Left lung (tissue), 14 donors: ENCODE measurements at places on chromosomes 5 and 9. TPM values are rescaled to one million over a fixed set of nuclear protein-coding genes. Genes with fewer than 3 reads are reported as not detected.

CCL27 gene
- total RNA-seq: not detected

ENTR1 gene
- total RNA-seq: 37.8 TPM

DNA sequence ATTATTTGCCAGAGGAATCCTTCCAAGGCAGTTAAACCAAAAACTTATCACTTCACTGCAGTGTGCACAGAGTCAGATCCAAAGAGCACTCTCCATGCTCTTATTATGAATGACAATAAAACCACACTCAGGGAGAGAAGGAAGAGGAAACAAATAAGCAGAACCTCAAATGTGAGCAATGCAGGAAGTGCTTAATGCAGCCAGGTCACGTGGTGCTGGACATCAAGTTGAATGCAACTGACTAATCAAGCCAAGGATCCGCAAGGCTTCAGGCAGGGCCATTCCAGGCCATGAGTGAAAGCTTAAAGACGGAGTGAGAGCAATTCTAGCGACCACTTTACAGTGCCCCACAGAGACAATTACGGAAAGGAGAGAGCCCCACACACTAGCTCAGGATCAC, 230.4 kb upstream of the PUM3 start:
- H3K27me3 ChIP-seq: no peaks in the 10 kb centered on the region
- H3K27ac ChIP-seq: no peak overlapping the region
- no peak overlapping the region for H3K4me3 ChIP-seq
- H3K4me1 ChIP-seq: no peaks in the 10 kb centered on the region
- no peaks in the 10 kb centered on the region for H3K36me3 ChIP-seq
- DNase-seq: no peak

GRCh38 chr5:107878661-107879060, 207.9 kb upstream of the EFNA5 start:
- DNase-seq: no peak
- no peaks in the 10 kb centered on the region for H3K4me1 ChIP-seq

DNA sequence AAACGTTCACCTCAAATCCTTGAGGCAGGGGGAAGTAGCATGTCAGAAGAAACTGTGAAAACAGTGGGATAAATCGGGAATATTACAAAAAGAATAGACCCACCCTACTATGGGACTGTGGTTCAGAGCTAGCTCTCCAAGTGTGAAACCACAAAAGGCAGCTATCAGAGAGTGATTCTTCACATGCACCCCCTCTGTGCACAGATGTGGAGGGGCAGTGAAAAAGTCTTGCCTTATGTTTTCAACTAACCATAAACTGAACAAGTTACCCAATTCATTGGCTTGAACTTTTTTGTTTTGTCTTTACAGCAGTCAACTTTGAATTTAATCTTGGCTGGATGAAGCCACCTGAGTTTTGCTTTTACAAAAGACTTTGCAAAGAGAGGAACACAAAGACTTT, 98.8 kb upstream of the NR4A3 start:
- H3K27ac ChIP-seq: no peak overlapping the region
- no peak overlapping the region for H3K4me3 ChIP-seq
- H3K4me1 ChIP-seq: peaks cover 14% of the 10 kb centered on the region
- H3K36me3 ChIP-seq: no peaks in the 10 kb centered on the region

DNA sequence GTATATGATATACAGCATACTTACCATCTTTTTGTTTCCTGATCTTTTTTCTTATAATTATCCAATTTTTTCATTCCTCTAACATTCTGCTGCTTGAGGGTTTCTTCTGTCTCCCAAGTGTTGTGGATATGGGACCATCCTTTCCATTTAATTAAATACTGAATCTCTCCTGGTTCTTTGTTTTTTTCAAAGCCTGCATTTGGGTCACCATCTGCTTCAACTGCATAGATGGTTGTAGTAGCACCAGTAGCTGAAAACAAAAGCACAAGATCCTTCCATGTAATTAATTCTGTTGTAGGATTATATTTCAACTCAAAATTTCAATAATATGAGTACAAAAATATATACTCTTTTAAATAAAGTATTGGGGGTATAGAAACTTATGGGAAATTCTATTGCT, 29.4 kb downstream of the CHD1 start:
- no peak overlapping the region for H3K27ac ChIP-seq
- no peaks in the 10 kb centered on the region for H3K27me3 ChIP-seq
- H3K36me3 ChIP-seq: peaks cover 99% of the 10 kb centered on the region
- no peak for DNase-seq
- H3K4me3 ChIP-seq: no peak overlapping the region

FGF18 gene
- total RNA-seq: 3.1 TPM

DNA sequence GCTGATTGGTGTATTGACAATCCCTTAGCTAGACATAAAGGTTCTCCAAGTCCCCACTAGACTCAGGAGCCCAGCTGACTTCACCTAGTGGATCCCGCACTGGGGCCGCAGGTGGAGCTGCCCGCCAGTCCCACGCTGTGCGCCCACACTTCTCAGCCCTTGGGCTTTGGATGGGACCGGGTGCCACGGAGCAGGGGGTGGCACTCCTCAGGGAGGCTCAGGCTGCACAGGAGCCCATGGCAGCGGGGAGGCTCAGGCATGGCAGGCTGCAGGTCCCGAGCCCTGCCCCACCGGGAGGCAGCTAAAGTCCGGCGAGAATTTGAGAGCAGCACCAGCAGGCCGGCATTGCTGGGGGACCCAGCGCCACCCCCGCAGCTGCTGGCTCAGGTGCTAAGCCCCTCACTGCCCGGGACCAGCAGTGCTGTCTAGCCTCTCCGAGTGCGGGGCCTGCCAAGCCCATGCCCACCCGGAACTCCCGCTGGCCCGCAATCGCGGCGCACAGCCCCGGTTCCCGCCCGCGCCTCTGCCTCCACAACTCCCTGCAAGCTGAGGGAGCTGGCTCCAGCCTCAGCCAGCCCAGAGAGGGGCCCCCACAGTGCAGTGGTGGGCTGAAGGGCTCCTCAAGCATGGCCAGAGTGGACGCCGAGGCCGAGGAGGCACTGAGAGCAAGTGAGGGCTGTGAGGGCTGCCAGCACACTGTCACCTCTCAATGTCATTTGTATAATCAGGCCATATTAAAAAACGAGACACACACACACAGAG, 437.2 kb downstream of the CSNK1G3 start:
- peak; percentile 70 for DNase-seq
- no peaks in the 10 kb centered on the region for H3K27me3 ChIP-seq
- no peaks in the 10 kb centered on the region for H3K36me3 ChIP-seq
- H3K27ac ChIP-seq: no peak overlapping the region

DNA sequence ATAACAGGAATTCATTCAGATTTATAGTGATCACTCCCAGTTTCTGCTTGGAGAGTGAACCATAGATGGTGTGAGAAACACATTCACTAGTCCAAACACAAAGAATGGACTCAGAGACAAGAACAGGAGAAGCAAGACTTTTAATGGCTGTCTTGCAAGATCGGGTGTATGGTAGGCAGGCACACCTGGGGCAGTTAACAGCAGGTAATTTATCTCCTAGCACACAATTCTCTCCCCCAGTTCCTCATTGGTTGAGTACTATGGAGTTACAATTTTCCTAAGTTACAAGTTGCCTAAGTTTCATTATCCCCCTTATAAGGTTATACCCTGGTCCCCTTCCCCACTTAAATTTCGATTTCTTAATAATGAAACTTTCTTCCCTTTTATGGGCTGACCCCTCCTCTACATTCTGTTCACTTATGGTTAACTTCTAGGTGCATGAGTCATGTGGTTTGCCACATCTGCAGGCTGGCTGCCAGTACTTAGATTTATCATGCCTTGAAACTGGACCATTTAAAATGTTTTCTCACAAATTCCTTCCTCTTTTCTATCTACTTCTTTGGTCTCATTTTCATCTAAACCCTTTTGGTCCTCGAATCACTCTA, 623.3 kb downstream of the HINT1 start:
- H3K27me3 ChIP-seq: no peaks in the 10 kb centered on the region
- H3K4me3 ChIP-seq: no peak overlapping the region
- no peak for DNase-seq

DNA sequence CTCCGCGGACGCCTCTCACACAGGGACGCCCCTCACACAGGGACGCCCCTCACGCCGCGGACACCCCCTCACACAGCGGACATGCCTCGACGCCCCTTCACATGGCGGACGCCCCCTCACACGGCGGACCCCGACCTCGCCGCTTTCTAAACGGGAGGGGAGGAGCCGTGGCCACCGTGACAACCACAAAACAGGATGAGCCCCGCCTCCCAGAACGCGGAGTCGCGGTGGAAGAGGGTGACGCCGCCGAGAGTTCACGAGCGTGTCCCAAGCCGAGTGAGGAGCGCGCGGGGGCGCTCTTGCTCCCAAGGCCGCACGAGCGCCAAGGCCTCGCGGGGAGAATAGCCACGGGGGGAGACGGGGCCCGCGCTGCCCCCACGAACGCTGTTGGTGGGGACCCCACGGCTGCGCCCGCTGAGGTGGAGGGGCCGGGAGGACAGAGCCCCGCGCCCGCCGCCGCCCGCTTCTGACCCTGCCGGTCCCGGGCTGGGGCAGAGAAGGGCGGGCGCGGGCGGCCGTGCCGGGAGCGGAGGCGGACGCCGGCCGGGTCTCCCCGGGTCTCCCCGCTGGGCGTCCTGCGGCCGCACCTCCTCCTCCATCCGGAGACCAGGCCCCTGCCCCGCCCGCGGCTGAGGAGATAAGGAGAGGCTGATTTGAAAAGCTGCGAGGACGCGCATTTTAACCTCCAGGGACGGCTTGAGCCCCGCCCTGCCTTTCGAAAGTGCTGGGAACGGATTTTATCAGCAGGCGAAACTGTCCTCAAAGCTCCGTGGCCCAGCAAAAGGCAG, 3.9 kb upstream of the NKD2 start:
- H3K27ac ChIP-seq: no peak overlapping the region
- peak overlapping the region; percentile 44 for H3K4me3 ChIP-seq
- peak; percentile 84 for DNase-seq
- H3K36me3 ChIP-seq: no peaks in the 10 kb centered on the region
- H3K27me3 ChIP-seq: peaks cover 17% of the 10 kb centered on the region
- peaks cover 8% of the 10 kb centered on the region for H3K4me1 ChIP-seq

GRCh38 chr5:135995976-135996375, 32.8 kb upstream of the TGFBI start:
- no peak overlapping the region for H3K27ac ChIP-seq
- DNase-seq: no peak
- H3K36me3 ChIP-seq: no peaks in the 10 kb centered on the region
- peaks cover 6% of the 10 kb centered on the region for H3K27me3 ChIP-seq
- no peak overlapping the region for H3K4me3 ChIP-seq

EIF4E1B gene
- total RNA-seq: not detected

- DNase-seq: no peak
- no peak overlapping the region for H3K27ac ChIP-seq
- H3K27me3 ChIP-seq: no peaks in the 10 kb centered on the region
- no peaks in the 10 kb centered on the region for H3K4me1 ChIP-seq
Measured at GRCh38 chr5:112219000-112219399, 200.1 kb downstream of the EPB41L4A start.

DNA sequence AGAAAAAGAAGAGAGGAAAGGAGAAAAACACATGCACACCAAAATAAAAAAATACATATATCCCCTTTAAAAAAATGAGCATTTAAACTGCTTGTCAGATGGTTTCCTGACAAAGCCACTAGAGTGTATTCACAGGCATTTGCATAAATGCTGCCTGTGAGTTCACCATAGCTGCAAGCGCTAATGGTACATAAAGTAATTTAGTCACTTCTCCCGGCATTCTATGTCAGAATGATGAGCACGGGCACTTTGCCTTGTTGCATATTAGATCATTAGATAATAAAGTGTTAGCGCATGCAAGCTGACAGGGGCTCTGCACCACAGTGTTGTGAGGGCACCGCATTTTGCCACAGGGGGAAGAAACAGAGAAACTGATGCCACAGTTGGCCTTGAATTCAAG, 280.6 kb downstream of the EBF1 start:
- H3K36me3 ChIP-seq: no peaks in the 10 kb centered on the region
- no peak for DNase-seq
- H3K4me1 ChIP-seq: no peaks in the 10 kb centered on the region
- H3K4me3 ChIP-seq: no peak overlapping the region
- no peak overlapping the region for H3K27ac ChIP-seq

- H3K27me3 ChIP-seq: no peaks in the 10 kb centered on the region
- peaks cover 95% of the 10 kb centered on the region for H3K4me1 ChIP-seq
- no peaks in the 10 kb centered on the region for H3K36me3 ChIP-seq
- H3K27ac ChIP-seq: peak overlapping the region; percentile 79
- H3K4me3 ChIP-seq: no peak overlapping the region
Measured at GRCh38 chr5:14588145-14588544, 6.6 kb downstream of the OTULINL start.

- H3K4me1 ChIP-seq: no peaks in the 10 kb centered on the region
- H3K27ac ChIP-seq: no peak overlapping the region
- no peak for DNase-seq
- H3K4me3 ChIP-seq: no peak overlapping the region
Measured at GRCh38 chr9:18260521-18260920, 213.4 kb upstream of the ADAMTSL1 start.

HTR4 gene
- not detected for total RNA-seq

DNA sequence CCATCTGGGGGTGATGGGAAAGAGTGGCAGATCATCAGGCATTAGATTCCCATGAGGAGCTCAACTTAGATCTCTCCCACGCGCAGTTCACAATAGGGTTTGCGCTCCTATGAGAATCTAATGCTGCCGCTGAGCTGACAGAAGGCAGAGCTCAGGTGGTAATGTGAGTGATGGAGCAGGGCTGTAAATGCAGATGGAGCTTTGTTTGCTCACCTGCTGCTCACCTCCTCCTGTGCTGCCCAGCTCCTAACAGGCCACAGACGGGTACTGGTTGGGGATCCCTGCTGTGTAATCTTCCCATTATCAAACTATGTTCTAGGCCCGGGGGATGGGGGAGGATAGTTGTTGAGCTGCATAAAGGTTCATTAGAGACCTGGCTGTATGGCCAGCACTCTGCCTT, 58.4 kb downstream of the UGCG start:
- no peaks in the 10 kb centered on the region for H3K36me3 ChIP-seq
- H3K4me1 ChIP-seq: no peaks in the 10 kb centered on the region
- DNase-seq: no peak
- H3K27me3 ChIP-seq: no peaks in the 10 kb centered on the region
- H3K27ac ChIP-seq: no peak overlapping the region

- H3K36me3 ChIP-seq: no peaks in the 10 kb centered on the region
- peaks cover 33% of the 10 kb centered on the region for H3K4me1 ChIP-seq
- peaks cover 28% of the 10 kb centered on the region for H3K27me3 ChIP-seq
- peak overlapping the region; percentile 89 for H3K27ac ChIP-seq
Measured at GRCh38 chr5:124747791-124748686, 1.6 kb upstream of the ZNF608 start.

DNA sequence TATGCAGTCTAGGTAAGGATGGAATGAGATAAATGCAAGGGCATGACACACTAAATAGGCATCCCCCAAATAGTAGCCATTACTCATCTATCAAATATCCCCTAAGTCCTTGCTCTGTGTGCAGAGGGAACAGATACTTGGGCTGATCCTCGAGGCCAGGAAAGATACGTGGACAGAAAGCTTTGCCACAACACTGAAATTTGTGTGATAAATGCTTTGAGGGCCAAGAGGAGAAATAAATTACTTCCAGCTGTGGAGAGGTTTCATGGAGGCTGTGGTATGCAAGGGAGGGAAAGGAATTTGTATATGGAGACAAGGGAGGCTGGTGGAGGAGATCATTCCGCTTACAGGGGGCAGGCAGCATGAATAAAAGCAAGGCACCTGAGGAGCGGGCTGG, 18.5 kb downstream of the ATOX1 start:
- peaks cover 33% of the 10 kb centered on the region for H3K4me1 ChIP-seq
- peak overlapping the region; percentile 21 for H3K27ac ChIP-seq
- H3K36me3 ChIP-seq: no peaks in the 10 kb centered on the region
- DNase-seq: no peak
- H3K27me3 ChIP-seq: no peaks in the 10 kb centered on the region

OSMR gene
- 103 TPM for total RNA-seq

GRCh38 chr9:137986268-137987099, 108.9 kb downstream of the CACNA1B start:
- no peak for DNase-seq
- H3K27me3 ChIP-seq: peaks cover 51% of the 10 kb centered on the region
- H3K27ac ChIP-seq: no peak overlapping the region
- H3K4me1 ChIP-seq: no peaks in the 10 kb centered on the region

CDX1 gene
- total RNA-seq: not detected
